ENCODE measurements at places on chromosomes 5 and 9.

GRCh38 chr9:27206041-27206440, 90.9 kb downstream of the EQTN start:
- no peak for DNase-seq

GRCh38 chr9:99905833-99906402, 536 bp upstream of the STX17 start:
- DNase-seq: no peak

DNA sequence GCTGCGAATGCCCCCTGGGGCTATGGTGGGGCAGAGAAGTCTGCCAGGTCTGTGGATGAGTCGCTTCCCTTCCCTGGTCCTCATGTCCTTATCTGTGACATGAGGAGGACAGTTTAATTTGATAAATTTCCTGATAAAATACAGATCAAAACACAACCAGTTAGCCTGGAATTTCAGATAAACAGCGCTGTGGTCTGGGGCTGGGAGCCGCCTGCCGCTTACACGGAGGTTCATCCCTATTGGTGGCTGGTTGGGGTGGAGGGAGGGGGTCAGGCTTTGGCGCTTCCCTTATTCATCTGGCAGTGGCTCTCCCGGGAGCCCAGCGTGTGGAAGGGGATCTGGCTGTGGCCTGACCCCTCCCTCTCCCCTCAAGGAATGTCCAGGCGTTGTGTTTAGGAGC, 17.9 kb downstream of the CRB2 start:
- DNase-seq: no peak

DNA sequence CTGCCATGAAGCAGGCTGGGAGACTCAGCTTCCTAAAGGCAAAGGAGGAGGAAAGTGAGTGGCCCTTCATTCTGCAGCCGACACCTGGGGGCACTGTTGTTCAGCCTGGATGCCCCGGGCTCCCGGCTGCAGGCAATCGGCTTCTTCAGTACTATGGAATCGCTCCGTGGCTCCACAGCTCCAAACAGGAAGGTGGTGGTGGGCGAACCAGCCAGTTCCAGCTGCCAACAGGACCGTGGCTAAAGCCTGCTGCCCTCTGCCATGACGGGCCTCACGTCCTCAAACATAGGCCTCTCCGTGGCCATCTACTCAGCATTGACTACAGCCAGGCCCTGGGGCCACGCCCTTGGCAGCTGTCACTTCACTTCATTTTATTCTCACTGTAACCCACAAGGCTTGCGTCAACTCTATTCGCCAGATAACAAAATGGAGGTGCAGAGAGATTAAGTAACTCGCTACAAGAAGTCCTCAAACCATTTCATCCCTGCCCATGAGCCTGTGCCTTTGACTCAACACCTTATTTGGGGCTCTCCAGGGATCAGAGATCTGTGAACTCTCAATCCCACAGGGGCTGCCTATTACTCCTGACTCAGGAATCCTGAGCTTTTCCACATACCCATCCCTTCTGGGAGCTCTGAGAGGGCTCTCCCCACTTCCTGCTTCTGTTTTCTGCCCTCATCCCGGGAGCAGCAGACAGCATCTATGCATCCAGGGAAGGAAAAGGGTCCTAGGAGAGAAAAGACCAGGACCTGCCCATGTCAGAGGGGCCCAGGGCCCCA, 38.0 kb downstream of the PAX5 start:
- peak; percentile 55 for DNase-seq

DNA sequence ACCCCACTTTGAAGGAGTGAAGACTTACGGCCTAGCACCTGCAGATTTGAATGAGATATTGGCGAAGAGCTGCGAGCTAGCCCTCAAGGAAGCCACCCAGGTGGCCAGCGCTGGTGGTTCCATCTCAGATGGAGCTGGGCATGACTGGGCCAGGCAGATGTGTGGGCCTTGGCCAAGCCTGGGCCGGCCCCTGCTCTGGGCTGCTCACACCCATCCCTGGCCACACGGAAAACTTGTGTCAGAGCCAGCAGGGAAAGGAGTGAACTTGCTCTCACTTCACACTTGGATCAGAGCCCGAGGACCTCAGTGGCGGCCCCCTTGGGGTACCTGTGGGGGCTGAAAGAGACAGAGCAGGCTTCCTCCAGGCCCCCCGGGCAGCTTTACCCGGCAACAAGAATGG, 44.2 kb downstream of the ROPN1L start:
- no peak for DNase-seq

- DNase-seq: no peak
Observed at GRCh38 chr9:23229890-23230317, 596.1 kb downstream of the ELAVL2 start.

- no peak for DNase-seq
Observed at GRCh38 chr9:98709968-98710965, 1.5 kb upstream of the GABBR2 start.

GRCh38 chr9:9061627-9062026, 1262.0 kb upstream of the DMAC1 start:
- no peak for DNase-seq

DNA sequence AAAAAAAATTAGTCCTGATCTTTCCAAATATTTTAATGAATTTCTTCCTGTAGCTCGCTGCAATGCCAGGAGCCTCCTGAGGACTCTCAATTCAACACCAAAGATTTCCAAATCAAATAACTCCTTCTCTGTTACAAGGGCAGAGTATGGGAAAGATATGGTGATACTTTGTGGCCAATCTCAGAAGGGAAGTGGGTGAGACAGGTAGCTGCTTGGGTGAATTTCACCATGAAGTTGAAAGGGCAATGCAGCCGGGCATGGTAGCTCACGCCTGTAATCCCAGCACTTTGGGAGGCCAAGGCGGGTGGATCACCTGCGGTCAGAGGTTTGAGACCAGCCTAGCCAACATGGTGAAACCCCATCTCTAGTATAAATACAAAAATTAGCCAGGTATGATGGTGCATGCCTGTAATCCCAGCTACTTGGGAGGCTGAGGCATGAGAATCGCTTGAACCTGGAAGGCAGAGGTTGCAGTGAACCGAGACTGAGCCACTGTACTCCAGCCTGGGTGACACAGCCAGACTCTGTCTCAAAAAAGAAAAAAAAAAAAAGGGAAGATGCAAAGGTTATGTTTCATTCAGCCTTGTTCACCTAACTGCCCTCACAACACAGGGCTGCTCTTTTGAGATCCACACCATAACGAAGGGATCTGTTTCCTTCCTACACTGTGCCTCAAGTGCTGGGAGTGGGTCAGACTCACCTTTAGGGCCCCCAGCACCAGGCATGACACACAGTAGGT, 58.6 kb downstream of the PTPN3 start:
- DNase-seq: no peak

- DNase-seq: no peak
Observed at GRCh38 chr5:123365156-123365555, 58.0 kb downstream of the CEP120 start.

- DNase-seq: no peak
Observed at GRCh38 chr9:79551994-79552393, 19.8 kb upstream of the TLE4 start.

GRCh38 chr9:126108240-126108639, 218.4 kb upstream of the MVB12B start:
- DNase-seq: no peak

GRCh38 chr5:169911448-169912212, 68.7 kb downstream of the INSYN2B start:
- DNase-seq: no peak

DNA sequence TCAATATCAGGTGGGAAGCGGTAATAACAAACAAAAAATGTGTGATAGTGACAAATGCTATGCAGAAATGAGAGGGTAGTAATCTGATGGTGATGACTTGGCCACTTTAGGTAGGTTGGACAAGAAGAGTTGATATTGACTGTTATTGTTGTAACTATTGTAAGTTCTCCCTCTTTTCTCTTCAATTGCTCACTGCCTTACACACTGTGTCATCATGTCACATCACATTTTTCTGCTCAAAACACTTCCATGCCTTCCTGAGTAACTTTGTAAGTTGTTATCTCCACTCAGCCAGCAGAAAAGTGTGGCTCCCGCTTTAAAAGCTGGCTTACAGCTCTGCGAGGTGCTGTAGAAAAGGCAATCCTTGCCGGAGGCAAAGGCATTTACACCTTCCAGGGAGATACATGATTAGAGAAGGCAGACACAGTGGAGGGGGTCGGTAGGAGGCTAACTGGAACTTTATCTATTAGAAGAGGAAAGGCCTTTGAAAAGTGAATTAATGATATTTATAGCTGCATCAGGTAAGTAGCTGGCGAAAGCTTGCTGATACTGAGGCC, 85.2 kb upstream of the CLINT1 start:
- DNase-seq: no peak

GRCh38 chr5:105530716-105531261, 1968.2 kb upstream of the NUDT12 start:
- DNase-seq: no peak

DNA sequence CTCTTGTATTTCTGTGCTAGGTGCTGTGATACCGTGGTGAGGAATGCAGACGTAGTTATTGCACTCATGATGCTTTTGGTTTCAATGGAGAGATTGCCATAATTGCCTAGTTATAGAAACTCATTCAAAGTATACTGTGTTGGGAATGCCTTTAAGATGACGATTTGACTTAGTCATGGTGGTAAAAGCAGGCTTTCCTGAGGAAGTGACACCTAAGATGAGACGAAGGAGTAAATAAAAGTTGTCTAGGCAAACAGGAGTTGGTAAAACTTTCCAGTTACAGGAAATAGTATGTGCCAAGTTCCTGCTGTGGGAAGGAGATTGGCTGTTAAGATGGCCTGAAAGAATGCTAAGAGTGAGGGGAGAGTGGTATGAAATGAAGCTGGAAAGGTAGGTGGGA, 48.1 kb downstream of the FOCAD start:
- no peak for DNase-seq

DNA sequence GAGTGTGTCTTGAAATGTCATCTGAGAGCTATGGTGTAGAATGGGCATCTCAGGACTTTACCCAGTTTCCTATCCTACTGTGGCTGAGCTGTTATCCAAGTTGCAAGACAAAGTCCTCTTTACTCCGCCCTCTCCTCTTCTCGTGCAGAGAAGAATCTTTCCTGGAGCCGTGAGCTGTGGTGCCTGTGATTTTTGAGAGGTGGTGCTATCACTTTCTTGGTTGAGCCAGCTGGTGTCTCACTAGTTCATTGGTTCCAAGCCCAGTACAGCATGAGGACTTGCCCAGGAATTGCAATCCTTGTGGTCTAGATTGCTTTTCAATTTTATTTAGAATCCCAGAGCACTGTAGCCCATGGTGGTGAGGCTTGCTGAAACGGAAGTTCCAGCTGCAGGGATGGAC, 2300.3 kb downstream of the MAT2B start:
- no peak for DNase-seq

GRCh38 chr5:111389390-111390082, 122.8 kb downstream of the STARD4 start:
- no peak for DNase-seq

DNA sequence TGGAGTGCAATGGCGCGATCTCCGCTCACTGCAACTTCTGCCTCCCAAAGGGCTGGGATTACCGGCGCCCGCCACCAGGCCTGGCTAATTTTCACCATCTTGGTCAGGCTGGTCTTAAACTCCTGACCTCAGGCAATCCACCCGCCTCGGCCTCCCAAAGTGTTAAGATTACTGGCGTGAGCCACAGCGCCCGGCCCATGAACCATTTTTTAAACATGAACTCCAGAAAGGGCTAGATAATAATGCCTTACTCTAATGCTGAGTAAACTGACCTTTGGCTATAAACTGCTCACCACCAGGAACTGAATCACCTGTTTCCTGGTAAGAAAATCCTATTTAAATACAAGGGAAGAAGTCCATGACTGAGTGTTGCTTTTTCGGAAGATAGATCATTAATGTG, 23.2 kb upstream of the DAB2 start:
- DNase-seq: no peak

DNA sequence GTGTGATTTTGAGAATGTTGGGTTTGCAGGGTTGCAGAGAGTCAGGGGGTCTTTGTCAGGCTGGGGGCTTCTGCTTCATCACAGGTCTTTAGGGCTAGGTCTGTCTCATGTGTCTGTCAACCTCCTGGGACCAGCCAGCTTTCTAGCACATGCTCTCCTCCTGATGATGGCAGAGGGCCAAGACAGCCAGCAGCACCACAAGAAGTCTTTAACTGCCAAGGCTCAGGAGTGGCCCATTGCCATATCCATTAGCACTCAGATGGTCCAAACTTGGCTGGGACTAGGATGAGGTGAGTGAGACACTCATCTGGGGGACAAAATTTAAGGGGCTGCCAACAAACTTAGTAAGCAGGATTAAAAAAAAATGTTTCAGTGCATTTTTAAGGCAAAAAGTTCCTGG, 384.2 kb upstream of the CDH10 start:
- no peak for DNase-seq

DNA sequence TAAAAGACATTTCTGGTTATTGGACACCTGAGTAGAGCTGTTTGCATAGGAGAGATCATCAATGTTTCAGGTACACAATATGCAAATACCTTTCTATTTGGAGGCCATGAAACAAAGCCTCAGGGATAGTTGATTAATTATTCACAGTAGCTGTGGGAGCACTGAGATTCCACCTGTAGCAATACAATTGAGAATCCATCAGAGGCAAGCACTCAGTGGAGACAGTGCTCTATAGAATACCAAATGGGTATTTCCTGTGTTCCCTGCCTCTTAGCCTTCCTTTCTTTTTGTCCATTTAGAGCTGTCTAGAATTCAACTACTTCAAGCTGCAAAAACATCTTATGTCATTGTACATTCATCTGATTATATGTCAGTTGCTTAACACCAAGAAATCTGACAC, 1754.0 kb upstream of the ACO1 start:
- DNase-seq: no peak

GRCh38 chr5:86029308-86029707, 588.4 kb upstream of the COX7C start:
- no peak for DNase-seq

- no peak for DNase-seq
Observed at GRCh38 chr5:15827741-15828140, 327.8 kb downstream of the FBXL7 start.

DNA sequence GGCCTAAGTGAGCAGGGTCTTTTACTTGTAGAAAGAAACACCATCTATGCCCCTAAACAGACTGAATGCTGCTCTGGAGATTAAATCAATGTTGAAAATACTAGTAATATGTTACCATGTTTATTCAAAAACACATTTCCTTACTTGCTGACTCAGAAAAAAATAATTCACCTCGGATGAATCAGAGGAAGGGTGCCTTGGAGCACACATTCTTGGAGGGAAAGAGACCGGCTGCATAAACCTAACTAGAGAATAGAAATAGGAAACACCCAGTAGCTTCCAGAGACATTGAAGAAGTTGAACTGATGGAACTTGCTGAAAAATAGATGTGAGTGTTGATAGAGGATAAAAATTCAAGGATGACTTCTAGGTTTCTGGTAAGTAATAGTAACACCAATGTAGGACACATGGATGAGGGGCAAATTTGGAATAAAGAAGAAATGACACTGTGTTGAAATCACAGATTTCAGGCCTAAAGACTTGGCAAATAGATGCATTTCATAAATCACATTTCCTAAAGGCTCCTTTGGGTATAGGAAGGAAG, 76.9 kb upstream of the MINAR2 start:
- no peak for DNase-seq

DNA sequence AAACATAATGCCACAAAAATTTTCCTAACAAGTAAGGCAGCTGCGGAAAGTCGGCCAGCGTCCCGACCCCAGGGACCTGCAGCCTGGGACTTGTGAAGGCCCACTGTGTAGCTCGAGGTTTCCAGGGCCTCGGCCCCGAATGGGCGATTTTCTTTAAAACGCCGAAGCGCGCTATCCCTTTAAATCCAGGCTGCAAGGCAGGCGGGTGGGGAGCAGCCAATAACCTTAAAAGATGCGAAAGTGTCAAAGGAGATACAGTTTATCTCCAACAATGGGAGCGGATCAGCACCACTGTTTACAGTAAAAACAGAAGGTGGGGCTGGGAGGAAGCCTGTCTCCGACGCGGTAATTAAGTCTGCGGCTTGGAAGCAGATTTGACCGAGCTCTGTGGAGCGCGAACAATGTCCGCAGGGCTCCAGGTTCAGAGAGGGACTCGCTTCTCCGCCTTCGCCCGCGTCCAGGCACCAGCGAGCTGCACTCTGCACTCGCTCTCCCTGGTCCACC, 1.7 kb upstream of the ZSWIM6 start:
- DNase-seq: no peak

Data from activated CD4-positive, alpha-beta T cell treated with anti-CD3 and anti-CD28 coated beads, Interleukin-2, amount 50 U/mL, for 1 hour (primary cell).